Right lobe of liver (tissue), 6 donors: ENCODE measurements at places on chromosomes 7 and 10. TPM values are rescaled to one million over a fixed set of nuclear protein-coding genes. Genes with fewer than 3 reads are reported as not detected.

The ADAM12 gene
- total RNA-seq = 0.06 TPM

The ZCCHC24 gene
- total RNA-seq = 22.4 TPM

The PKD1L1 gene
- 1.4 TPM for total RNA-seq

GRCh38 chr10:102735065-102735562 lies 8.6 kb upstream of the WBP1L start:
- H3K27ac ChIP-seq = no peak overlapping the region
- no peak overlapping the region for H3K4me3 ChIP-seq
- no peak for DNase-seq
- no peaks in the 10 kb centered on the region for H3K4me1 ChIP-seq

DNA sequence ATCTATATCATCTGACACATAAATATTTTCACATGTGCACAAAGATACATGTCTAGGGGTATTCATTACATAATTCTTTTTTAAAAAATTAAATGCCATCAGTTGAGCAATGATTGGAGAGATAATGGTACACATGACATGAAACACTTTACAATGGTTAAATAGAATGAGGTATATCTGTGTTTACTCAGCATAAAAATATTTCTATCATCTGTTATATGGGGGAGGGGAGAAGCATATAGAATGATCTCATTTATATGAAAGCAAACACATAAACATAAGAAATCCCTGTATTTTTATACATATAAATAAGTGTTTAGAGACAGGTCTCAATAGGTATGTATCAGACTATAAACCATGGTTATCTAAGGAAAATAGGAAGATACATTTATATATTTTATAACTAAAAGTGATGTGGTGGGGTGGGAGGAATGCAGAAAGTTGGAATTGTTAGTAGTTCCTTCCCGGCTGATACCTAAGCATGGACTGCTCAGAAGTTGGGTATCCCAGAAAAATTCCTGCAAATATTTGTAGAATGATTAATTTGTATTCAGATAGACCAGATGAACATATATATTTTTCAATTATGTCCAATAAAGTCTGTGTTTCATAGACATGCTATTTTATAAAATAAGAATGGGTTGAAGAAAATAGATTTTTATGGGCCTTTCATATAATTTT lies 75.1 kb downstream of the SHOC2 start:
- no peaks in the 10 kb centered on the region for H3K27me3 ChIP-seq
- no peaks in the 10 kb centered on the region for H3K4me1 ChIP-seq
- H3K27ac ChIP-seq = no peak overlapping the region
- DNase-seq = no peak
- no peak overlapping the region for H3K4me3 ChIP-seq
- H3K36me3 ChIP-seq = no peaks in the 10 kb centered on the region

- no peaks in the 10 kb centered on the region for H3K4me1 ChIP-seq
- no peak for DNase-seq
- H3K36me3 ChIP-seq = peaks cover 30% of the 10 kb centered on the region
- H3K27me3 ChIP-seq = no peaks in the 10 kb centered on the region
These were observed 19.6 kb downstream of the C10orf62 start for GRCh38 chr10:97608991-97609561.

DNA sequence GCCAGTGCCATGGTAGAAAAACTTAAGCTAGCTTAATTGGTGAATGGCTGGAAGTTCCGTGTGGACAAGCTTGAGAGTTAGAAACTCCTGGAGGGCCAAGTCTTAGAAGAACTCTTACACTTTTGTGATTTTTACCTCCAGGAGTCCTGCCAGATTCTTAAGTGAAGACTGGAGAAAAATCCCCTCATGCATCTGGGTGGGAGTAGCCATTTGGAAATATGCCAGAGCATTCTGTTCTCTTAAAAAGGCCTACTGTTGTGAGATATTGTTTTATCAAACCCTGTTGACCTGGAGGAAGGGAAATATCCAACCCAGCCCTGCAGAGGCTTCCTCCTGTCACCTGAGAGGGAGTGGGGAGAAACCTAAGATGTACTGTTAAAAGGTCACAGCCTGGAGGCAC lies 17.6 kb upstream of the MCM10 start:
- H3K4me3 ChIP-seq = no peak overlapping the region
- peaks cover 3% of the 10 kb centered on the region for H3K4me1 ChIP-seq
- H3K27ac ChIP-seq = no peak overlapping the region
- H3K27me3 ChIP-seq = no peaks in the 10 kb centered on the region
- DNase-seq = no peak

- H3K36me3 ChIP-seq = no peaks in the 10 kb centered on the region
- no peak for DNase-seq
These were observed 117.3 kb upstream of the INHBA start for GRCh38 chr7:41820111-41820671.

- no peak overlapping the region for H3K27ac ChIP-seq
- H3K36me3 ChIP-seq = no peaks in the 10 kb centered on the region
- no peak overlapping the region for H3K4me3 ChIP-seq
- no peaks in the 10 kb centered on the region for H3K27me3 ChIP-seq
- H3K4me1 ChIP-seq = no peaks in the 10 kb centered on the region
These were observed 239.1 kb upstream of the MEOX2 start for GRCh38 chr7:15925608-15926007.

DNA sequence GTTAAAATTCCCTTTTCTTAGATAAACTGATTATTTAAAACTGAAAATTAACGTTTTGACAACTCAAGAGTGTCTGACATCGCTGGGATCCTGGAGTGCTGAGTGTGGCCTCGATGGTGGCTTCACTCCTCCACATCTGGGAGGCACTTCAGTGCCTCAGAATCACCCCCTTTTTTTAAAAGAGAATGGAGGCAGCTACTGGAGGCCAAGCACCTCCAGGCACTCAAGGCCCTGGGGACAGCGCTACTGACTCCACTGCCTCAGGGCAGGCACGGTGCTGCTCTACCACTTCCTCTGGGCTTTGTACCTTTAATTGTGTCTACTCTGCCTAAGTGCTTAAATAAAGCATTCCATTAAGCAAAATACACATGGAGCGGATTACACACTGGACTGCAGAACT lies 27.2 kb upstream of the NCAPG2 start:
- no peak overlapping the region for H3K4me3 ChIP-seq
- H3K4me1 ChIP-seq = no peaks in the 10 kb centered on the region
- H3K27ac ChIP-seq = no peak overlapping the region
- DNase-seq = no peak
- peaks cover 4% of the 10 kb centered on the region for H3K36me3 ChIP-seq
- no peaks in the 10 kb centered on the region for H3K27me3 ChIP-seq
